ENCODE measurements at places on chromosomes 6 and 20.

DNA sequence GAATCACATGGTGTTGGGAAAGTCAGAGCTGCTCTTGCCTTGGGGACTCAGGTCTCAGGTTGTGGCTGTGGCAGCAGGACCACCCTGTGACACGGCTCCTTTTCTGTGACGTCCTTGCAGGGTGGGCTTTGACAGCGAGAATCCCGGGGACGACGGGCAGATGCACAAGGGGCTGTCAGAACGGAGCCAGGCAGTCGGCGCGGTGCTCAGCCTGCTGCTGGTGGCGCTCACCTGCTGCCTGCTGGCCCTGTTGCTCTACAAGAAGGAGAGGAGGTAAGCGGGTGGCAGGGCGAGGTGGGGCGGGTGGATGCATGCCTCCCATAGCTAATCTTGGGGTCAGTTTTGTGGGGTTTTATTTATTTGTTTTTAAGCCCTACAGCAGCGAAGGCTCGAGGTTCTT, 19.2 kb upstream of the SLC22A1 start:
- DNase-seq = no peak

GRCh38 chr6:158826819-158827501, 7.8 kb upstream of the EZR start:
- no peak for DNase-seq

DNA sequence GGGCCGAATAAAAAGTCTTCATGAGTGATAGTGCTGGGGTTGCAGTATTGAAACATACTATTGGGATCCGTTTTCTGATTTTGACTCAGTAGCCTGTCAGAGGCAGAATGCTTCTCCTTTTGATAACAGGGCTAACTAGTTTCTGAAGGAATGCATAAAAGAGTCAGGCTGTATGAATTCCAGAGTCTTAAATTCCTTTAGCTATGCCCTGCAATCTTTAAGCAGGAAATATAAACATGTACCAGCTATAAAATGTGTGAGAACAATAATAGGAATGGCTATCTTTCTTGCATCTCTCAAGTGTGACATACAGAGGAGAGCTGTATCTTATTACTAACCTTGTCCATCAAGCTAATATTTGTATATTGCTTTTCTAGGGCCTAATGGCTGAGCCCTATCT, 917.1 kb downstream of the KIF16B start:
- DNase-seq = no peak

GRCh38 chr6:41040940-41041536, 1.2 kb upstream of the TSPO2 start:
- peak; percentile 14 for DNase-seq

- no peak for DNase-seq
Observed at GRCh38 chr6:158868122-158868480, 48.9 kb upstream of the EZR start.
